Stimulated activated CD4-positive, alpha-beta T cell treated with anti-CD3 and anti-CD28 coated beads, Interleukin-4, amount 100 ng/mL, for 24 hours (primary cell): ENCODE measurements at places on chromosomes 11 and 22.

DNA sequence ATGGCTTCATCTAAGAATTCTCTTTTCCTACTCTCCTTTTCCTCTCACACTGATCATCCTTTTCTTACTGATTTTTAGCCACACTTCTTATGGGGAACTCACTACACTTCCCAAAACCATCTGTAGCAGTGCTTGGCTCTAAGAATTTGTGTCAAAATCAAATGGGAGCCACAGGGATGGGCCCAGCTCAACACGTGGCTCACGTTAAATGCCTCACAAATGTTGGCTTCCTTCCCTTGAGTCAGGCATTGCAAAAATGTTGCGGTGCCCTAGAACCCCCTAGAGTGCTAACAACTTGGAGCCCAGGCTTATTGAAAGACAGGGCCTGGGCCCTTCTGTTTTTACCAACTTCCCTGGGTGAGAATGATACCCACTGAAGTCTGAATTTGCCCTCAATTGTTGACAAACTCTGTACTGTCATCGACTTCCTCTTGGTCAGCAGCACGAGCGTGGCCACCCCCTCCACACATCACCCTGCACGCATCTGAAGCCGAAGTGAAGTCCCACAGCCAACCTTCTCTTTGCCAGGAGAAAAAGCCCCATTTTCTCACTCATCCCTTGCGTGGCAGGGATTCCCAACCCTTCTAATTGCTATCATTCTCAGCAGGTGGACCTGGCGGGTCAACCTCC is 69.7 kb downstream of the ELFN2 start:
- no peak for DNase-seq

DNA sequence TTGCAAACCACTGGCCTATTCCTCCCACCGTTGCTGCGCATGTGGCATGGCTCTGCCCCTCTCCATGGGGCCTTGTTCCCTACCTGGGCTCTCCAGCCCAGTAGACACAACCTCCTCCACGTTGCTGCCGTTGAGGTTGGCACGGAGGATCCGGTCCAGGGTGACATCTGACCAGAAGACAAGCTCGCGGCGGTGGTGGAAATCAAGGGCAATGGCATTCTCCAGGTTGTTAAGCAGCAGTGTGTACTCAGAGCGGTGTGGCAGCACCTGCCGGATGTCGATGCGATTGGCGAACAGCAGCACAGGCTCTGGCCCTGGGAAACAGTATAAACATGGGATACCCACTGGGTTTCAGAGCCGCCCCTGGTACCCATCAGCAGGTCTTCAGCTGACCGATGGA is 23.8 kb downstream of the LRP4 start:
- DNase-seq, result no peak

GRCh38 chr22:36921309-36922104 is 8.1 kb downstream of the CSF2RB start:
- DNase-seq, result no peak

DNA sequence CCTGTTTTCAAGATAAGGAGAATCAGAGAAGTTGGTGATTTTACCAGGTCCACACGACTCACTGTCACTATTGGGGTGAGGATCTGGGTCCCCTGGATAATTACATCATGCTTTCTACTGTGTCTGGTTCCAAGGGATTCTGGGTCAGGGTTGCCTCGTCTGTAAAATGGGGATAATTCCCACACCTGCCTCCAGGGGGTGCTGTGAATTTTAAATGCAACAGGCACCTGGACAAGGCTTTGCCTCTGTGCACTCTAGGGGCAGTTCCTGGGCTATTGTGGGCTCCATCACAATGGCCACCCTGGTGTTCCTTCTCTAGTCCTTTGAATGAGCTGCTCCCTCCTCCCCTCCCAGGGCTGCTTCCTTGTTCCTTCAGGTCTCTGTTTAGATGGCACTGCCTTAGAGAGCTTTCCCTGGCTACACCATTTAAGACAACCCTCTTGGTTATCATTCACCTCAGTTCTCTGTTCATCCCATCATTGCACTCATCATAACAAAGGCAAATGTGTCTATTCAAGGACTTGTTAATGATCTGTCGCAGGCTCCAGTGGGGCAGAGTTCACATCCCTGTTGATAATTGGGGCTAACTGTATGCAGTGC is 178.6 kb downstream of the MIAT start:
- DNase-seq, result peak; percentile 43

- no peak for DNase-seq
Measured at GRCh38 chr11:35111161-35112055, 27.6 kb upstream of the CD44 start.

DNA sequence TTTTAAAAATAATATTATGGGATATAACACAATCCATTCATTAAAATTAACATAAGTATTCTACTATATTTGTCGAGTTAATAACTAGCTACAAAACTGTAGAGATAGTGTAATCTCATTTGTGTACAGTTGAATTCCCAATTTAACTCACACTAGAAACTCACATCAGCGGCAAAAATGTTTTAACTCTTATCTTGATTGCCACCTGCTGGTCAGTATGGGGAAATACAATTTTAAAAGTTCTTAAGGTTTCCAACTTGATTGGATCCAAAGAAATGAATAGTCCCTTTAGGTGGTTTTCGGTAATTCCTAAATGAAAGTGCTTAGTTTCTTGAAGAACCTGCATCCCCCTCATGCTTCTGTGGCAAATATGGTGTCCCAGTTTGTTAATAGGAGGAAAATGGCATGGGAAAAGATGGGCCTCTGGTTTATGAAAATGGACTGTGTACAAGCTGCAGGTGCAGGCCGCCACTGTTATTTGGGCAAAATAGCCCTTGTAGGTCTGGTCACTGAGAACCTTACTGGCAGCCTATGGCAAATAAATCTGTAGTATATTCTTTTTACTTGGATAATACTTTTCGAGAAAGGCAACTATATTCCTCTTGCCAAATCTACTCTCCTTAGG is 33.7 kb upstream of the SLC17A6 start:
- DNase-seq, result no peak

DNA sequence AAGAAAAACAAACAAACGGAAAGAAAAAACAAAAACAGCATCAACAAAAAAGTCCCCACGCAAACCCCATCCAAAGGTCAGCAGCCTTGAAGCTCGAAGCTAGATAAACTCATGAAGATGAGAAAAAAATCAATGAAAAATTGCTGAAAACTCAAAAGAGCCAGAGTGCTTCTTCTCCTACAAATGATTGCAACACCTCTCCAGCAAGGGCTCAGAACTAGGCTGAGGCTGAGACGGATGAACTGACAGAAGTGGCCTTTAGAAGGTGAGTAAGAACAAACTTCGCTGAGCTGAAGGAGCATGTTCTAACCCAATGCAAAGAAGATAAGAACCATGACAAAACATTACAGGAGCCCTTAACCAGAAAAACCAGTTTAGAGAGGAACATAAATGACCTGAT is 18.4 kb upstream of the FTH1 start:
- no peak for DNase-seq

DNA sequence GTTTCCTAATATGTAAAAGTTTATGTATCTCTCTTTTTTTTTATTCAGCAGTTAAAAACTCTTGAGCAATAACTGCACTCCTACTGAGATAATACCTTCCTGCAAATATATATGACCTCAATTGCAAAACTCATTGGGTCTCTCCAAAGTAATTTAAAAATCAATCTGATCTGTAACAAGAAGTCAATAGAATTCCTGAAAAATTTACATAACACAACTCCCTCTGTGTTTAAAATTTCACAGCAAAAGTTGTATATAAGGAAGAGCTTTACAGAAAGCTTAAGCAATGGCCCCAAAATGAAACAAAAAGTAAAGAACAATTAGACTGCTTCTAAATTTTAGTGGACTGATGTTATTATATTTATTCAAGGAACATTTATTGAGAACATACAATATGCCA is 313.4 kb downstream of the DLG2 start:
- DNase-seq, result no peak

GRCh38 chr11:47552056-47552565 is 821 bp downstream of the CELF1 start:
- peak; percentile 26 for DNase-seq

GRCh38 chr22:38423512-38424503 is 31.2 kb downstream of the KCNJ4 start:
- DNase-seq, result no peak

DNA sequence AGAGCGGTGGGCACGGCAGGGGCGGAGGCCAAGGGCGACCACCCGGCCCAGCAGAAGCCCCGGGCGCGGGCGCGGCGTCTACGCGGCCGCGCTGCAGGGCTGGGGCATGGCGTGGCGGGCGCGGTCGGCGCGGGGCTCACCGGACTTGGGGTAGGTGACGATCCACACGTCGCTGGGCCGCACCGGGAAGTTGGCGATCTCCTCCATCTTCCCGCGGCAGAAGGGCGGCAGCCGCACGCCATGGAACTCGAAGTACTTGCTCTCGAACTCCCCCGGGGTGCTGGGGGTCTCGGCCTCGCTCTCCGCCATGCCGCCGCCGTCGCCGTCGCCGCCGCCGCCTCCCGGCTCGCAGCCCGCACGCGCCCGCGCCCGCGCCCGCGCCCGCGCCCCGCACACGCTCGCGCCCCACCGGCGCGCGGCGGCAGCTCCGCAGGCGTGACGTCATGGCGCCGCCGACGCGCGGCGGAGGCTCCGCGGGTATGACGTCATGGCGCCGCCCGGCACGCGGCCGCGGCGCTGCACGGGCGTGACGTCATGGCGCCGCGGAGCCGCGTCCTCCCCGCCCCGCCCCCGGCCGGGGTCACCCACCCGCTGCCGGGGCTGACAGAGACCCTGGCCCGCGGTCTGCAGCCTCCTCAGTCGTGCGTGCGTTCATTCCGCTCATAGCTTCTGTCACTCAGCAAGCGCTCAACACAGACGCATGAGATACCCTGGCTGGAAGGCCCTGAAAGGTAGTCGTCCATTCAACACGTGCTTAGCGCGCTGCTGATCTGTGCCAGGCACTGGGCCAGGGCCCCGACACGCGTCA is at the start of gene SULT4A1:
Gene SULT4A1, minus strand, starts transcription at position 440 of the 808 bp plus-strand sequence. Its CDS starts 131 bp downstream, at position 309.
- DNase-seq, result no peak

DNA sequence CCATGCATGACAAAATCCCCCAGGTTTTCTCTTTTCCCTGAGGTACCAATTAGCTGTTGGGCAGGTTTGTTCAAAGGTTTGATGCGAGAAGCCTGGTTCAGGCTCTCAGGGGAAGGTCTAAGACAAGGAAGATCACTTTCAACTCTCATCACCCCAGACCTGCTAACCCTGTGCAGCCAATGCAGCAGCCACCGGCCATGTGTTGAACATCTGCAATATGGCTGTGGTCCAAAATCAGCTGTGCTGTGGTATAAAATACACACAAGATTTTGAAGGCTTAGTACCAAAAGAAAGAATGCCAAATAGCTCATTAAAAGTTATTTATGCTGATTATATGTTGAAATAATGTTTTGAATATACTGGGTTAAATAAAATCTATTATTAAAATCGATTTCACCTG is 58.5 kb downstream of the SMCO4 start:
- no peak for DNase-seq
